Activated naive CD8-positive, alpha-beta T cell treated with anti-CD3 and anti-CD28 coated beads for 36 hours (primary cell): ENCODE measurements at places on chromosomes 12 and 14.

GRCh38 chr14:31944256-31945073 is 132.6 kb upstream of the ARHGAP5 start:
- H3K27me3 ChIP-seq = no peaks in the 10 kb centered on the region
- DNase-seq = no peak
- no peak overlapping the region for H3K4me3 ChIP-seq
- H3K4me1 ChIP-seq = peaks cover 4% of the 10 kb centered on the region
- H3K36me3 ChIP-seq = no peaks in the 10 kb centered on the region

- H3K27ac ChIP-seq = peak within 1 kb of the TSS; percentile 100
- H3K27me3 ChIP-seq = no peaks in the 10 kb centered on the region
- peak; percentile 93 for DNase-seq
- H3K4me1 ChIP-seq = peaks cover 26% of the 10 kb centered on the region
- peaks cover 6% of the 10 kb centered on the region for H3K36me3 ChIP-seq
These were observed at the start of gene TWF1 for GRCh38 chr12:43805860-43806736. TSS of gene TWF1 (minus strand) at chr12:43806317. CDS start at chr12:43806245, 72 bp downstream.

DNA sequence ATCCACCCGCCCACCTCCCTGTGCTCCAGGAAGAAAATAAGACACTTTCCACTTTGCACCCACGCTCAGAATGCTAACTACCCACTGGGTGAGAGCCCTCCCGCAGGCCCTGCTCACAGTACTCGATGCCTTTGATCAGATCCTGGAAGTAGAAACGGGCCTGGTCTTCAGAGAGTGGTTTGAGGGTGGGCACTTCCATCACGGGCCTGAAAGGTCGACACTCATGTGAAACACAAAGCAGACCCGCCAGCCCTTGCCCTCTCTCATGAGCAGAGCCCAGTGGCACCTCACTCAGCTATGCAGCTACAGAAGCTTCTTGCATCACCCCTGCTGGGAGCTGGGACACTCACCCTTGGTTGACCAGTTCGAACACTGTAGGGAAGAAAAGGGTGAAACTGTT is 41.1 kb downstream of the CAMKK2 start:
- H3K27me3 ChIP-seq = no peaks in the 10 kb centered on the region
- H3K4me1 ChIP-seq = peaks cover 8% of the 10 kb centered on the region
- peaks cover 49% of the 10 kb centered on the region for H3K36me3 ChIP-seq
- H3K27ac ChIP-seq = no peak overlapping the region
- no peak overlapping the region for H3K4me3 ChIP-seq
- no peak for DNase-seq

DNA sequence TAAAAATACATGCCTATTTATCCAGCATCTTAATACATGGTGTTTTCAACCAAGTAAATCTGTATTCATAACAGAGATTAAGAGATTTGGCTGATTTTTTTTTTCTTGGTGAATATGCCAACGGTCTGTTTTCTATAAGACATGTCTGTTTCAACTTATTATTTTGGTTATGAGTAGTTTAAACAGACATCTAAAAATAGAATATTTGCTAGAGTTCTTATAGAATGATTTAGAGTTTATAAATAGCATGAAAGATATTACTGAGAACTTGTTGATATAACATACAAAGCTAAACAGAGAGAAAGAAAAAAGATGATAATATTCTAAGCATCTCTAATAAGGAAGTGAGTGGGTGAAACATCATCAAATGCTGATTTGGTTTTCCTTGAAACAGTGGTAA is 199.9 kb downstream of the CCDC91 start:
- no peak overlapping the region for H3K4me3 ChIP-seq
- DNase-seq = no peak
- no peak overlapping the region for H3K27ac ChIP-seq

DNA sequence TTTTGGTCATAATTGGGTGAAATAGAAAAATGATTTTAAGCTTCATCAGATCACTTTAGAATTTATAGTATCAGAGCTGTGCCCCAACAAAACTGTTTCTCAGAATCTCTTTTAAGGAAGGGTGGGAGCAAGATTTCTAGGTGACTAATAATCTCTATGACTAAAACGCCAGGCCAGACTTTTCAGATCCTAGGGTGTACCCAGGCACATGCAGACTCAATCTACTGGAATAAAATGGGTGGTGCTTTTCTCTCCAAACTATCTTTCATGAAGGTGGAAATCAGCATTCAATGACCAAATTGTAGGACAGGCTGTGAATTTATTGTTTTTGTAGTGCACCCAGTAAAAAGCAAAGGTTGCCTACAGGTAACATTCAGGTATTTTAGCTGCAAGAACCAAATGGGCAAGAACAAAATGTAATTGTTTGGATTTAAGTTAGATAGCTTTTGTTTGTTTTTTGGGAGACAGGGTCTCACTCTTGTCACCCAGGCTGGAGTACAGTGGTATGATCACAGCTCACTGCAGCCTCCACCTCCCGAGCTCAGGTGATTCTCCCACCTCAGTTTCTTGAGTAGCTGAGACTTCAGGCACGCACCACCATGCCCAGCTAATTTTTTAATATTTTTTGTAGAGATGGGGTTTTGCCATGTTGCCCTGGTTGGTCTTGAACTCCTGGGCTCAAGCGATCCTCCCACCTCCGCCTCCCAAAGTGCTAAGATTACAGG is 49.5 kb downstream of the PPP2R5C start:
- H3K27ac ChIP-seq = peak overlapping the region; percentile 100
- H3K27me3 ChIP-seq = no peaks in the 10 kb centered on the region
- H3K36me3 ChIP-seq = peaks cover 33% of the 10 kb centered on the region
- no peak for DNase-seq
- peak overlapping the region; percentile 96 for H3K4me3 ChIP-seq
